ENCODE measurements at places on chromosomes 12 and 14. TPM values are rescaled to one million over a fixed set of nuclear protein-coding genes. Genes with fewer than 3 reads are reported as not detected.

Gene MMP19
- total RNA-seq, result 7.0 TPM

DNA sequence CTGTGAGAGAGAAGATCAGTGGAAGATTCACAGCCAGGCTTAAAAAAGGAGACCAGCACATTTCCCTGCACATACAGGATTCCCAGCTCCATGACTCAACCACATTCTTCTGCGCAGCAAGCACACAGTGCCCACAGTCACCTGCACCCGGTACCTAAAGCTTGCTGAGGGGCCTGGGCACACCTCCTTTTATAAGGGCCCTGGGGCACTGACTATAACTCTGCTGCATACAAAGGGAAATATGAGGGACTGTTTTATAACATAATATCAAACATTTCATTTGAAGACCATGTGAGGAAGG lies 322.9 kb downstream of the DAD1 start:
- H3K27me3 ChIP-seq, result no peaks in the 10 kb centered on the region
- H3K4me1 ChIP-seq, result no peaks in the 10 kb centered on the region
- H3K36me3 ChIP-seq, result no peaks in the 10 kb centered on the region
- no peak overlapping the region for H3K4me3 ChIP-seq
- peak overlapping the region; percentile 48 for H3K27ac ChIP-seq
- DNase-seq, result no peak

DNA sequence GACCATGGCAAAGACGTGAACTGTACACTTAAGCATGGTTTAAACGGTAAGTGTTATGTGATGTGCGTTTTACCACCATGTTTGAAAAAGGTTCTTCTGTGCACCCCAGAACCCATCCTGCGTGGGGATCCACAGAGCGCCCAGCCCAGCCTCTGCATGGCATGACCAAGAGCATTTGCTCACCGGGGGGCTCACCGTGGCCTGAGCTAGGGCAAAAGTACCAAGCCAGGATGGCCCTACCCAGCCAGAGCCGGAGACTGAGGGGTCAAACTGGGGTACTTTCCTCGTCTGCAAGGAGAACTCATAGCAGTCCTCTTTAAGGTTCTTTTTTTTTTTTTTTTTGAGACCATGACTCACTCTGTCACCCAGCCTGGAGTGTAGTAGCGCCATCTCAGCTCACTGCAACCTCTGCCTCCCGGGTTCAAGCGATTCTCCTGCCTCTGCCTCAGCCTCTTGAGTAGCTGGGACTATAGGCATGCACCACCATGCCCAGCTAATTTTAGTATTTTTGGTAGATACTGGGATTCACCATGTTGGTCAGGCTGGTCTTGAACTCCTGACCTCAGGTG lies 16.4 kb upstream of the ANKRD9 start:
- no peaks in the 10 kb centered on the region for H3K4me1 ChIP-seq
- no peaks in the 10 kb centered on the region for H3K36me3 ChIP-seq
- no peak overlapping the region for H3K27ac ChIP-seq
- no peak for DNase-seq
- no peaks in the 10 kb centered on the region for H3K27me3 ChIP-seq

- H3K4me3 ChIP-seq, result no peak overlapping the region
- H3K36me3 ChIP-seq, result no peaks in the 10 kb centered on the region
- no peak overlapping the region for H3K27ac ChIP-seq
- no peaks in the 10 kb centered on the region for H3K4me1 ChIP-seq
These were observed 12.4 kb upstream of the TMEM106C start for GRCh38 chr12:47950856-47951468.

- no peaks in the 10 kb centered on the region for H3K27me3 ChIP-seq
- no peak for DNase-seq
- H3K4me1 ChIP-seq, result no peaks in the 10 kb centered on the region
- no peak overlapping the region for H3K4me3 ChIP-seq
- no peak overlapping the region for H3K27ac ChIP-seq
These were observed 103.3 kb downstream of the RBM19 start for GRCh38 chr12:113862590-113863454.

Gene PZP
- 0.08 TPM for total RNA-seq
